ENCODE measurements at places on chromosomes 12 and 14. TPM values are rescaled to one million over a fixed set of nuclear protein-coding genes. Genes with fewer than 3 reads are reported as not detected.

The CELA1 gene
- not detected for total RNA-seq

The PUS7L gene
- 10.4 TPM for total RNA-seq

The DICER1 gene
- 13.2 TPM for total RNA-seq

The IFNG-AS1 gene
- total RNA-seq: not detected

DNA sequence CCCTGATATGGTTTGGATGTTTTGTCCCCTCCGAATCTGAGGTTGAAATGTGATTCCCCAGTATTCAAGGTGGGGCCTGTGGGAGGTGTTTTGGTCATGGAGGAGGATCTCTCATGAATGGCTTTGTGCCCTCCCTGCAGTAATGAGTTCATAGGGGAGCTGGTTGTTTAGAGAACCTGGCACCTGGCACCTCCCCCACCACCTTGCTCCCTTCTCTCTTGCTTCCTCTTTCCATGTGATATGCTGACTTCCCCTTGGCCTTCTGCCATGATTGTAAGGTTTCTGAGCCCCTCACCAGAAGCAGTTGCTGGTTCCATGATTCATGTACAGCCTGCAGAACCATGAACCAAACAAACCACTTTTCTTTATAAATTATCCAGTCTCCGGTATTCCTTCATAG, 32.6 kb downstream of the CD163L1 start:
- DNase-seq: no peak

DNA sequence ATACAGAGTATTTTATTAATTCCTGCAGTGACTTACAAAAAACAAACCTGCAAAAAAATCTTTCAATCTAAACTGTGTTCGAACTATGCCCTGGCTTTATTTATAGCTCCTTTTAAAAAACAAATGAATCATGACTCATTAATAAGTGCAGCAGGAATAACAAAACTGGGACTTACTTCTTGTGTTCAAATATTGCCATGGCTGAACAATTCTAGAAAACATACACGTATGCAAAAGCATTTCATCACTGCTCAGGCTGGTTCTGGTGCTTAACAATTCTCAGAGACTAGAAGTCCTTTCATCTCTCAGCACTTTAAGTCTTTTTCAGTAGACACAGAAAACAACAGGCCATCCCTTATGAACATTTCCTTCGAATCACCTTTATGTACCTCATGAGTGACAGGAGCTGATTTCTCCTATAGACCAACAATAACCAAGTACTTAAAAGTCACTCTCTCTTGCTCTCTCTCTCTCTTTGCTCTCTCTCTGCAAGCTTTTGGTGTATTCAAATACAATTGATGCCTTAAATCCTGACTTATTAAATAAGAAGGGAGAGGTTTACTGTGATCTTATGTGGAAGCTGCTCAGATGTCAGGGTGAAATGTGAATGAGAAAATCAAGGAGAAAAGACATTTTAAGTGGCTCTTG, 268.8 kb downstream of the TTC8 start:
- peak; percentile 1 for DNase-seq

DNA sequence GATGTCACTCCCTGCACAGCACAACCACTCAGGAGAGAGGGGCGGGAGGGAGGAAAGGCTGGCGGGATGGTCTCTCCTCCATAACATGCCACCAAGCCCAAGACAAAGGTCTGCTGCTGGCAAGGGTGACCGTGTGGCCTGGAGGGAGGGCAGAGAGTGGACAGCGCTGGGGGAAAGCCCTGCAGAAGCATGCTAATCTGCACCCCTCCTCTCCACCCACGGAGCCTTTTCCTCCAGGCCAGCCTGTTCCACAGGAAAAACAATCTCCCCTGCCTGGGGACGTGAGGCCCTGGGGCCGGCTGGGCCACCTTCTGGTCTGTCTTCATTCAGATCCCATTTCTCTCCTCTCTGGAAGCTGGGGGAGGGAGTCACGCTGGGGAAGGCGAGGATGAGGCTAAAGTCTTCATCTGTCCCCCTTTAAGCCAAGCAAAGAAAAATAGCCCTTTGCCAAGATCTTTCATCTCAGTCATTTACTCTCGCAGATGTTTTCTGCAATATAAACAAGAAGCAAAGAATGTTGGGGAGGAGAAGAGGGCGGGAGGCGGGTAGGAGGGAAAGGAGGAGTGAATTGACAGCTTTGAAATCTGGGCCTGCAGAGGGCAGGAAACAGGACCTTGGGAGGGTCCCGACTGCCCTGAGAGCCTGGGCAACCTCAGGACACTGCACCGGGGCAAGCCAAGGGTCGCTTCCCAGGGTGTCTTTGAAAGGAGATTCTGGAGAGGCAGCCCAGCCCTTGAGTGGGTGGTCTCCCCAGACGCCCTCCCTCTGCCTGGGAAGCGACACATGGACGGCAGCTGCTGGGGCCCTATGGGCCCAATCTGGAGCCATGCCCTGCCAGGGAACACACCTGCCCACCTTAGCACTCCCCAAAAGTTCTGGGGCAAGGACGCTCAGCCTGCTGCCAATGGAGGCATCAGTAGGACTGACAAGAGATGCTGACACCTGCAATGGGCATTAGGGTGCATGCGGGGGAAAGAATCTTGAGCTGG, 133.6 kb downstream of the ZFP36L1 start:
- no peak for DNase-seq

GRCh38 chr12:19792028-19792427, 352.7 kb downstream of the AEBP2 start:
- no peak for DNase-seq

DNA sequence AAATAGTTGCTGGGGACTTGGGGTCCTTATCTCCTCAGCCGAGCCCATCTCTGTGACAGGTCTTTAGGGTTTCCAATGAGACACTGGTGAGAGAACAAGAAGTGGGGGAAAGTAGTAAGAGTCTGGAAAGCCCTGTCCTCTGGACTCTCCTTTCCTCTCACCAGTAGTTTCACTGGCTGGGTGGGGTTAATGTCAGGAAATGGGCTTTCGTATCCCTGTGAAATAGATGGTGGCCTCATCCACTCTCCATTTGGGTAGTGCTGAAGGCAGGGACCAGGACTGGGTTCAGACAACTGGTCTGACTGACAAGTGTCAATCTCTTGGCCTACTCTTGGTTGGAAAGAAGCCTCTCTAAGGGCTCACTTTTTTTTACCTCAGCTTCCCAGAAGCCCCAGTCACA, 7.5 kb downstream of the ZNF385A start:
- no peak for DNase-seq

DNA sequence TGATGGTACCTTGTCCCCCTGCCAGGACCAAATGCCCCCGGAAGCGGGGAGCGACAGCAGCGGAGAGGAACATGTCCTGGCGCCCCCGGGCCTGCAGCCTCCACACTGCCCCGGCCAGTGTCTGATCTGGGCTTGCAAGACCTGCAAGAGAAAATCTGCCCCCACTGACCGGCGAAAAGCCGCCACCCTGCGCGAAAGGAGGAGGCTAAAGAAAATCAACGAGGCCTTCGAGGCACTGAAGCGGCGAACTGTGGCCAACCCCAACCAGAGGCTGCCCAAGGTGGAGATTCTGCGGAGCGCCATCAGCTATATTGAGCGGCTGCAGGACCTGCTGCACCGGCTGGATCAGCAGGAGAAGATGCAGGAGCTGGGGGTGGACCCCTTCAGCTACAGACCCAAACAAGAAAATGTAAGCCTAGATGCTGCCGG, 410 bp downstream of the MYF6 start:
- DNase-seq: no peak

DNA sequence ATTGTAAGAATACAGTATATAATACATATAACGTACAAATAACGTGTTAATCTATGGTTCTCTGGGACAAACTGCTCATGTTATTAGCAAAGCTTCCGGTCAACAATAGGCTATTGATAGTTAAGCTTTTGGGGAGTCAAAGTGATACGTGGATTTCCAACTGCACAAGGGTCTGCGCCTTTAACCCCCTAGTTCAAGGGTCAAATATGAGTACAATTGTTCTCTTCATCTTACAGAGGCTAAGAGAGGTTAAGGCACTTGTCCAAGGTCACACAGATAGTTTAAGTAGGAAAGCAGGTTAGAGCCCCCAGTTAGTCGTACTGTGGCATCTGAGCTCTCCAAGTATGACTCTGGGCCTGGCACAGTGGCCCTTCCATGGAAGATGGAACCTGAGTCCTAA, 204.3 kb upstream of the KRR1 start:
- no peak for DNase-seq

DNA sequence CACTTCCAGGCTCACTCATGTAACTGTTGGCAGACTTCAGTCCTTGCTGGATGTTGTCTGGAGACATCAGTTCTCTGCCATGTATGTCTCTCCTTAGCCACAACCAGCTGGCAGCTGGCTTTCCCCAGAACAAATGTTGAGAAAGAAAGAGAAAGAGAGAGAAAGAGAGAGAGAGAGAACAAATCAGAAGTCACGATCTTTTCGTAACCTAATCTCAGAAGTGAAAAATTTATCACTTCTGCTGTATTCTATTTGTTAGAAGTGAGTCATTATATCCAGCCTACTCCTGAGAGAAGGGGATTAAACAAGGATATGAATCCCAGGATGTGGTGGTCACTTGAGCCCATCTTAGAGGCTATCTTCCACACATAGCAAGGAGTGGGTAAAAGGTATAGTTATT, 101.2 kb downstream of the BTG1 start:
- peak; percentile 32 for DNase-seq

DNA sequence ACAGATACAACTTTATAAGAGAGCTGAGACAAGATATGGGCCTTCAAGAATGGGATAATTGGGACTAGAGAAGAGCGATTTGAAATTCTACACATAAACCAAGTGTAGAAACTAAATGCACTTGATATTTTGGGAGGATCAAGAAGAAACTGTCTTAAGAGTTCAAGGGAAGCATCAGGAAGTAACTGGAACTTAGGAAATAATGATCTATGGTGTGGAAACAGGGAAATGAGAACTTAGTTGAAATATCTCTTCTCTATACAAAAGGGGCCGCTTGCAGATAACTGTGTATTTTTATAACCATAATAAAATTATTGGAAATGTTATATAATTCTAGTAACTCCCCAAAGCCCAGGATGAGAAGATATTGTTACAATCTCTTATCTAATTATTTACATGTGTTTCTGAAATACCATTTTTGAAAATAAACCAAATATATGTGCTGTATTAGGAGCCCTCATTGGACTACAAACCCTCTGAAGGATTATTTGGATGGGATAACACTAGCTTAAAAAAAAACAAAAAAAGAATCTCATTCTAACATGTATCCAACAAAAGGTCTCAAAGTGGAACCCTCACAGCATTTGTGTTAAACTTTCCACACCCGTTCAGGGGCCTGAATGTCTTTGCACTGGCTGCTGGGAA, 84.7 kb upstream of the FLRT2 start:
- DNase-seq: no peak

- peak; percentile 96 for DNase-seq
Measured at GRCh38 chr14:23034498-23035302, at the start of gene PSMB5. PSMB5 (minus strand) TSS chr14:23034900; CDS start chr14:23034881, 19 bp downstream.

GRCh38 chr12:30635385-30635784, 60.3 kb downstream of the IPO8 start:
- no peak for DNase-seq

GRCh38 chr12:111100003-111100402, 179.6 kb upstream of the MYL2 start:
- DNase-seq: no peak

DNA sequence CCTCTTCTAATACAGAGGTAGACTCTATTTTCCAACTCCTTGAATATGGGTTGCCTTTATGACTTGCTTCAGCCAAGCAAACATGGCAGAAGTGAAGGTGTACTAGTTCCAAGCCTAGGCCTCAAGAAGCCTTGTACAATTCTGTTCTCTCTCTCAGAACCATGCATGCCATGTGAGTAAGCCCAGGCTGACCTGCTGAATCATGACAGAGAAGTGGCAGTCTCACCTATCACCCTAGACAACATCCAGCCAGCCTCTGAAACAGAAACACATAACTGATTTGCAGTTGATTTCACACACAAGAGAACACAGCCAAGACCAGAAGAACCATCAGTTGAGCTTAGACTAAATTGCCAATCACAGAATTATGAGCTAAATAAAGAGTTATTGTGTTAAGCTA, 157.2 kb downstream of the GARIN6 start:
- DNase-seq: peak; percentile 3

DNA sequence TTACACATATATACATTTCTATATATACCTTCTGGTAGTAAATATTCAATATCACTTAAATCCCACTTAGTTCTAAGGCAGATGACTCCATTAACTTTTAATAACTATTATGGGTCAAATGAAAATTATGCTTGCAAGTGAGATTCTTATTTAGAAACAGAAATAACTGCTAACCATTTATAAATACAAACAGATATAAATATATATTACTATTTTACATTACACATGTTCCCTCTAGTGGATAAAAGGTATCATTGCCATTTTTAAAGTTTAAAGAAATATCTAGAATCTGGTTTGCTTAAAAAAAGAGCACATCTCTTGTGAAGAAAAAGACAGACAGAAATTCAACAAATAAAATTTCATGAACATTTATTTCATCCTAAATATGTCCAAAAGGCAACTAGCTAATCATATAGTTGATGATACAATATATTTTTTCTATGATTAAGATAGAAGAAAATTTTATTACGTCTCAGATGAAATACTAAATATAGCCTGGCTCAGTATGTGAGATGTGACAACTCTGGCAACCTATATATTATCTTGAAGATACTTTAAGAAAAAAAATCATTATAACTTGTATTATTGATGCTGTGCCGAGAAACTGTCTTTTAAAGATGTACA, 11.7 kb upstream of the RAD51AP1 start:
- DNase-seq: peak; percentile 9

- DNase-seq: no peak
Measured at GRCh38 chr12:52082669-52082987, 3.1 kb downstream of the SMIM41 start.

DNA sequence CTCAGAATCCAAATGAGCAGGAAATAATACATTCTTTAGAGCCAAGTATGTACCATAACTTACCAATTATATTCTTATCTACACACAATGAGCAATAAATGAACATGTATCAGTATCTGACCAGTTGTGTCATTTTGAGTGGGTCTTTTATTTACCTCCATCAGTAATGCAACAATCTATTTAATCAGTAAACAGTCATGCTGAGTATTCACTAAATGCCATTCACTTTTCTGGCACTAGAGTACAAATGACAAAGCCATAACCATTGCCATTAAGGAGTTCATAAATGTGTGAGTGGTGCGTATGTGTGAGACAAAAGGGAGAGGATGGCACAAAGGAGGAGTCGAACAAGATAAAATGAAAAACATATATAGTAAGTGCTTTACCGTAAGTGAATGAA, 1.5 kb upstream of the STRAP start:
- DNase-seq: no peak

- no peak for DNase-seq
Measured at GRCh38 chr12:115920395-115921183, 356.9 kb downstream of the MED13L start.

GRCh38 chr12:123696646-123697045, 15.5 kb upstream of the ATP6V0A2 start:
- DNase-seq: no peak

DNA sequence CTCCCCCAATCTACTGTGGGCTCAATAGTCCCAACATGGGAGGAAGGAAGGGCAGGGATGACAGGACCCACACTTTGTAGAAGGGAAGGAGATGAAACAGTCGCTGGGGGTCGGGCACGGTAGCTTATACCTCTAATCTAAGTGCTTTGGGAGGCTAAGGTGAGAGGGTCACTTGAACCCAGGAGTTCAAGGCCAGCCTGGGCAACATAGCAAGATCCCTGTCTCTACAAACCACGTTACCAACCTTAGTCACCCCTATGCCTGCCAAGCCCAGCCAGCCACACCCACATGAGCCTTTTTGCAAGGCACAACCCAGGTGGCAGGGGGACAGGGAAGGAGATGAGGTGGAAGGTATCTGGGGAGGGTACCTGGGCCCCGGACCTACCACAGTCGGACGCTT, 31.7 kb downstream of the KDM2B start:
- DNase-seq: no peak
